ENCODE measurements at places on chromosomes 16 and 17. TPM values are rescaled to one million over a fixed set of nuclear protein-coding genes. Genes with fewer than 3 reads are reported as not detected.

Gene HS3ST6
- total RNA-seq: not detected

- H3K27me3 ChIP-seq: no peaks in the 10 kb centered on the region
- H3K4me3 ChIP-seq: no peak overlapping the region
- DNase-seq: no peak
- peaks cover 9% of the 10 kb centered on the region for H3K4me1 ChIP-seq
Measured at GRCh38 chr16:77677129-77677528, 45.2 kb upstream of the NUDT7 start.

- no peak overlapping the region for H3K4me3 ChIP-seq
- no peaks in the 10 kb centered on the region for H3K27me3 ChIP-seq
- no peaks in the 10 kb centered on the region for H3K36me3 ChIP-seq
- peak overlapping the region; percentile 83 for H3K27ac ChIP-seq
- peaks cover 26% of the 10 kb centered on the region for H3K4me1 ChIP-seq
- no peak for DNase-seq
Measured at GRCh38 chr17:10126616-10127501, 71.5 kb downstream of the GAS7 start.

Gene MT1G
- total RNA-seq: 0.87 TPM

GRCh38 chr16:924806-925205 lies 46.0 kb downstream of the LMF1 start:
- no peak overlapping the region for H3K4me3 ChIP-seq
- no peak overlapping the region for H3K27ac ChIP-seq
- no peak for DNase-seq

- DNase-seq: no peak
- no peaks in the 10 kb centered on the region for H3K27me3 ChIP-seq
- no peak overlapping the region for H3K27ac ChIP-seq
- H3K36me3 ChIP-seq: no peaks in the 10 kb centered on the region
Measured at GRCh38 chr17:9144502-9145249, 123.4 kb downstream of the NTN1 start.

DNA sequence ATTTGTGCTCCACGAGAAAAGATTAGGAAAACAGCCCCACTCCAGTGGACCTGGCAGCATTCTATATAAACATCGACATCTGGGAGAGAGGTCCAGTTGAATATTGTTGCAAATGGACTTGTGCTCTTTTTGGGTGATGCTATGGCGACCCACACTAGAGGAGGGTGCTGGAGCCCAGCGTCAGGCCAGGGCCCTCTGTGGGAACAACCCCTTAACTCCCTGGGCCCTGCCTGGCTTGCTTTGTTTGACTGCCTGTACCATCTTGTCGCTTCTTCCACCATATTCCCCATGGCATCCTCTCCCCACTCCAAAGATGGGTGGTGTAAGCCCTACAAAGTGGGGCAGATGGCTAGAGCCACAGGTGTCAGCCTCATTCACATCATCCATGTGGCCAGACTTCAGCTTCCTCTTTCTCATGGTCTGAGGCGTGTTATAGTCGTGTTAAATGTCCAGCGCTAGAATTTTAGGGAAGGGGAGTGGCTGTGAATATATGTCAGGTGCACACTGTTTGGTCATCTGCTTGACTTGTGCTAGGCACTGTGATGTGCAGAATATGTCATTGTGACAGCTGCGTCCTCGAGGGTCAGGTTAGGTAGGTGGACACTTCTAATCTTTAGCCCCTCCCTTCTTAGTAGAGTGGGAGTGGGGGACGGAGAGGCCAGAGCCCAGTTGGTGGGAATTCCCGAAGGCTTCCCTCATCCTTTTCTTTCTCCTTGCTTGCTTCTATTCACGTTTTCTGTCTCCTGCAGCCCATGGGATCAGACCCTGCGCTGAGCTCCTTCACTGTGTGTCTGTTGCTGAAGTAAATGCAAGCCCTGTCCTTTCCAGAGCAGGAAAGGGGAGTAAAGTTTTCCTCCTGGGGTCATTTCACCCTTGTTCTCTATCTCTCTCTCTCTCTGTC lies 49.8 kb downstream of the MPRIP start:
- DNase-seq: no peak
- H3K27me3 ChIP-seq: no peaks in the 10 kb centered on the region
- H3K36me3 ChIP-seq: peaks cover 16% of the 10 kb centered on the region
- H3K27ac ChIP-seq: no peak overlapping the region

DNA sequence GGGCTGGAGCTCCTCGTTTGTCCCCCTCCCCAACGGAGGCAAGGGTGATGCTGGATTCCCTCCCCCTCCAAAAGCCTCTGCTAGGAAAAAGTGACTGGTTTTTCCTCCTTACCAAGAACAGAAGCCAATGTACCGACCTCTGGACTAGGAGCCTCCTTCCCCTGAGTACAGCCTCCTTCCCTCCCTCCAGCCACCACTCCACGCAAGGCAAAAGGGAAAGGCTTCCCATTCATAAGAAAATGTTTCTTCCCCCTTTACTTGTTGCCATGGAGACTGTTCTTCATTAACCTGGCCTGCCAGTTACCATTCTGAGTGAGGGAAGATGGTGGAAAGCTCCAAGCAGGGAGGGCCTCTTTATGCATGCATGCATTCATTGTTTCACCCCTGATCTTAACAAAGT lies 4.3 kb upstream of the PIMREG start:
- no peak for DNase-seq
- no peak overlapping the region for H3K27ac ChIP-seq
- peaks cover 11% of the 10 kb centered on the region for H3K4me1 ChIP-seq
- H3K4me3 ChIP-seq: no peak overlapping the region
- H3K27me3 ChIP-seq: peaks cover 8% of the 10 kb centered on the region

GRCh38 chr17:40530531-40530994 lies 29.1 kb upstream of the TNS4 start:
- no peaks in the 10 kb centered on the region for H3K36me3 ChIP-seq
- no peak overlapping the region for H3K27ac ChIP-seq
- H3K27me3 ChIP-seq: peaks cover 4% of the 10 kb centered on the region

DNA sequence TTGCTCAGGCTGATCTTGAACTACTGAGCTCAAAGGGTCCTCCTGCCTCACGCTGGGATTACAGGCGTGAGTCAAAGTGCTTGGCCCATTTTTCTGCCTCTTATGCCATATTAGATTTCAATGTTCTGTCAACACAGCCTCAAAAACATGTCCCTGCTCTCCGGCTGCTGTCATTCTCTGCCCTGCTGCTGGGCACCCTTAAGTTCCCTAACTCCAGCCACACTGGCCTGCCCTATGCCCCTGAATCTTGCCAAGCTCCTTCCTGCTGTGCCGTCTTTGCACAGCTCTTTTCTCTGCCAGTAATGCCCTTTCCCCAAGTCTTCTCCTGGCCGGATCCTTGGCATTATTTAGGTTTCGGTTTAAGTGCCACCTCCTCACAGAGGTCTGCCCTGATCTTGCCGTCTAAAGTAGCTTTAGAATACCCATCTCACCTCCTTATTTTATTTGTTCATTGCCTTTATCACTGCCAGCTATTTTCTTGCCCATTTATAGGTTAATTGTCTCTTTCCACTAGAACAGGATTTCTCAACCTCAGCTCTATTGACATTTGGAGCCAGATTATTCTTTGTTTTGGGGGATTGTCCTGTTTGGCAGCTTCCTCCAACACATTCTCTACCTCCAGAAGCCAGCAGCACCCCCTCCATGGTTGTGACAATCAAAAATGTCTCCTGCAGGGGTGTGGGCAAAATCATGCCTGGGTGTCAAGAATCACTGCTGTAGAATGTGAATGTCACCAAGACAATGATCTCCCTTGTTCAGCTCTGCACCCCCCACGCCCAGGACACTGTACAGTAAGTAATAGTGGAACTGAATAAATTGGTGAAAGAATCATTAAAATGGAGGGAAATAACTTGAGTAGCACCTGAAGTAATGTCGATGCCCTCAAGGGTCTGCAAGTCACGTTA lies 168.2 kb downstream of the CYLD start:
- no peak for DNase-seq
- no peaks in the 10 kb centered on the region for H3K27me3 ChIP-seq
- no peaks in the 10 kb centered on the region for H3K4me1 ChIP-seq
- H3K27ac ChIP-seq: no peak overlapping the region

Gene KRT32
- total RNA-seq: not detected

GRCh38 chr16:30569746-30570635 lies 1.5 kb downstream of the ZNF688 start:
- H3K27me3 ChIP-seq: no peaks in the 10 kb centered on the region
- no peak overlapping the region for H3K4me3 ChIP-seq
- DNase-seq: no peak
- no peak overlapping the region for H3K27ac ChIP-seq
- no peaks in the 10 kb centered on the region for H3K36me3 ChIP-seq

DNA sequence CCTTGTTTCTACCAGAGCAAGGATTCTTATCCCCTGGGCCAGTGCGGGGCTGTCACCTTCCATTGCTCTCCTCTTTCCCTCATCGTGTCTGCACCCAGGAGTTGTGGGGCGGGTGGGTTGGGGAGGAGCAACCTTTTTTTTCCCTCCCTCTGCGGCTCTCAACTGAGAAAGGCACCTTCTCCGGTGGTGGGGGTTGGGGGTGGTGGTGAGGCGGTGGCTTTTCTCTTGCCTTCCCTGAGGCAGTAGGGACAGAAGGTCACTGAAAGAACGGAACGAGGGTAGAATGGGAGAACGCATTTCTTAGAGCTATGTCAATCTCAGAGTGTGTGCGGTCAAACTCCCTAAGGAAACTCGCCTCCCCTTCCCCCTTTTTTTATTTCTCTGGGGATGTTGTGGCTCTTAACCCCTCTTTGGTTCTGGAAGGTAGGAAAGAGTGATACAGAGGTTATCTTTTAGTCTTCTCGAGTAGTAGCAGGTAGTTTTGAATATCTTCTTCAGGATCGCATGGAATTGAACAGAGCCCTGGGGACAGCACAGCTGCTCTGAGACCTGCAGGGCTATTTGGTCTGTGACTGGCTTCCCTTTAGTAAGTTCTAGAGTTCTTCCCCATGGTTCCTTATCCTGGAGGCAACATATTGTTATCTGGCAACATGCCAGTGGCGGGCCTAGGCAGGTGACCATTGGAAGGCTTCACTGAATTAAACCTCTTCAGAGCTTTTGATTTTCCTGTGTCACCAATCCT lies 994 bp downstream of the CLTC start:
- DNase-seq: no peak
- peak overlapping the region; percentile 77 for H3K4me3 ChIP-seq

DNA sequence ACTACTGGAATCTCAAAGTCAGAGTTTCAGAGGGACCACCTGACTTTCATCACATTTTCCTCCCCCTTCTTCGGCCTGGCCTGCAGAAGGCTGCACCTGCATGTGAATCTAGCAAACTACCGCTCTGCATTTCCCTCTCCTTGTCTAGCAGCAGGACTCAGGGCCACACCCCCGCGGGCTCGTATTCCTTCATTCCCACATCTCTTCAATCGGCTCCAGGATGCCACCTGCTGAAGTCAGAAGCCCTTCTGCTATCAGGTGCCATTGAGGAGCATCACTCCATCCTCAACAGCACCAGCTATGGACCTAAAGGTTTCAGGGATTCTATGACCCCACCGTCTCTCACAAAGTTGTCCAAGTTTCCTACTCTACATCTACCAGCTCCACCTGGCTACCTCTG lies 169.5 kb downstream of the VPS53 start:
- no peak overlapping the region for H3K27ac ChIP-seq
- peaks cover 17% of the 10 kb centered on the region for H3K4me1 ChIP-seq
- no peaks in the 10 kb centered on the region for H3K36me3 ChIP-seq
- no peaks in the 10 kb centered on the region for H3K27me3 ChIP-seq
- no peak overlapping the region for H3K4me3 ChIP-seq
- no peak for DNase-seq

DNA sequence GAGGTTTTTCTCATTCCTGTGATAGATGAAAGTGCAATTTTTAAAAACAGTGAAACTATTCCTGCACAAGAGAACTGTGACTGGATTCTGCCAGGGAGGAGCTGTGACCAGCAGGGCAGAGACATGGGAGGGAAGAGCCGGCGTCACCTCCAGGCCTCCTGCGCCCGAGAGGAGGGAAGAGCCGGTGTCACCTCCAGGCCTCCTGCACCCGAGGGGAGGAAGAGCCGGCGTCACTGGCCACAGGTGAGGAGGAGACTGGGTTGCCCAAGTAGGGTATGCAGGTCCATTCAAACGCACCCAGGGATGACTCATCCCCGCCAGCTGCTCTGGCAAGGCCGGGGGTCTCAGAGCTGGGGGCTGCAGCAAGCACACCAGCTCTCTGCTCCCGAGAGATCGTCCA lies 56.7 kb downstream of the METRNL start:
- no peaks in the 10 kb centered on the region for H3K4me1 ChIP-seq
- no peak overlapping the region for H3K4me3 ChIP-seq
- no peaks in the 10 kb centered on the region for H3K36me3 ChIP-seq
- H3K27me3 ChIP-seq: peaks cover 9% of the 10 kb centered on the region
- H3K27ac ChIP-seq: no peak overlapping the region

GRCh38 chr16:46830902-46831647 lies at the start of gene C16orf87:
TSS of gene C16orf87 (minus strand) at chr16:46831180. CDS start at chr16:46831149, 31 bp downstream.
- H3K36me3 ChIP-seq: no peaks in the 10 kb centered on the region
- DNase-seq: peak; percentile 83
- peaks cover 8% of the 10 kb centered on the region for H3K4me1 ChIP-seq
- H3K27ac ChIP-seq: peak within 1 kb of the TSS; percentile 72
- peaks cover 2% of the 10 kb centered on the region for H3K27me3 ChIP-seq
- H3K4me3 ChIP-seq: peak within 1 kb of the TSS; percentile 92

- no peaks in the 10 kb centered on the region for H3K36me3 ChIP-seq
- no peak overlapping the region for H3K4me3 ChIP-seq
- peaks cover 28% of the 10 kb centered on the region for H3K27me3 ChIP-seq
- DNase-seq: no peak
- no peaks in the 10 kb centered on the region for H3K4me1 ChIP-seq
- H3K27ac ChIP-seq: no peak overlapping the region
Measured at GRCh38 chr17:2755891-2756724, 6.7 kb upstream of the CCDC92B start.

DNA sequence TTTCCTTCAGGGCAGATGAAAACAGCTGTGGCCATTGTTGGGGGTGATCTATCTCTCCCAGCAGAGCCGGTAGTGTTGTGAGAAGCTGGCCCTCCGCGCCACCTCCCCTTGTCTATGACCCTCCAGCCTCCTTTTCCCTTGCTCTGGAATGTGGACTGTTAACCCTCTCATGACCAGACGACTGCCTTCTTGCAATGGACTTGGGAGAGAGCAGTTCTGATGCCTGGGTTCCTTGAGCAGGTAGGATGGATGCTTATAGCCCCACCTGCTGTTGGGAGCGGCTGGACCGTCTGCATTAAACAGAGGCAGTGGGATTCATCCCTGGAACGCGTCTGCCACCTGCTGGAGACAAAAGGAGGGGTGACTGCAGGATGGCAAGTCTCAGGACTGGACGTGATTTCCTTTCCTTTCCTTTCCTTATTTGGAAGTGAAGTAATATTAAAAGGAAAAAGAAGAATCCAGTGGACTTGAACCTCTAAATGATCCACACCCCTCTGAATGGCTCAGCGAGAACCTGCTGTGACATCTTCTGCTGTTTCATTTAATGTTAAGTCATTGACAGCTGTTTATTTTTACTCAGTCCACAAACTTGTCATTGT lies 1.8 kb upstream of the SOST start:
- no peaks in the 10 kb centered on the region for H3K36me3 ChIP-seq
- DNase-seq: peak; percentile 63
- no peak overlapping the region for H3K4me3 ChIP-seq
- H3K4me1 ChIP-seq: peaks cover 4% of the 10 kb centered on the region

GRCh38 chr17:79306424-79307318 lies 232.0 kb downstream of the ENGASE start:
- DNase-seq: no peak
- H3K36me3 ChIP-seq: no peaks in the 10 kb centered on the region
- H3K4me1 ChIP-seq: no peaks in the 10 kb centered on the region
- H3K4me3 ChIP-seq: no peak overlapping the region
- no peak overlapping the region for H3K27ac ChIP-seq

Data from astrocyte (in vitro differentiated cells and primary cell).